ENCODE measurements at places on chromosomes 3 and 15.

DNA sequence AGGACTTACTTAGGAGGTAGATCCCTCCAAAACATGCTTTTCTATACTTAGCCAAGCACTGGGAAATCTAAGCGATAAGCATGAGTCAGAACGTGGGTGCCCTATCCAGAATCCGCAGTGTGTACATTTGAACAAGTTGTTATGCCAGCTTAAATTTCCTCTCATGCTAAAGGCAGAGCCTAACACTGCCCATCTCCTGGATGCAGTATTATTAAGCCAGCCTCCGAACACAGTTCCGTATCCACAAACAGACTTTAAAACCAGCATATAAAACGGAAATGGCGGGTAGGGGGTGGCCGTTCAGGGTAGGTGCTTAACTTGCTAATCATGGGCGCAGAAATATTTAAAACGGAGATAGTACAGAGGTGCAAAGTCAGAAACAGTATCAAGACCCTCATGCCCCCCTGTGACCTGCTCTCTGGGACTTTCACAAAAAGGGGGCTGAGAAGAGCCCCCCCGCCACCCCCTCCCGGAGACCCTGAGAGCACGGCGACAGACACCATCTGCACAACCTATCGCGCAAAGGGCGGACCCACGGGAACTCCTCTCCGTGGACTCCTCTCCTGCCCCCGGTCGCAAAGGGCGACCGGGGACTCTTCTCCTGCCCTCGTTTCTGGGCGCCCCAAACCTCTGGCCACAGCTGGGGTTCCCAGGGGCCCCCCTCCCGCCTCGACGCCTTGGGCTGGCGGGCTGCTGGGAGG is 889 bp upstream of the LRRIQ4 start:
- peak; percentile 82 for DNase-seq

DNA sequence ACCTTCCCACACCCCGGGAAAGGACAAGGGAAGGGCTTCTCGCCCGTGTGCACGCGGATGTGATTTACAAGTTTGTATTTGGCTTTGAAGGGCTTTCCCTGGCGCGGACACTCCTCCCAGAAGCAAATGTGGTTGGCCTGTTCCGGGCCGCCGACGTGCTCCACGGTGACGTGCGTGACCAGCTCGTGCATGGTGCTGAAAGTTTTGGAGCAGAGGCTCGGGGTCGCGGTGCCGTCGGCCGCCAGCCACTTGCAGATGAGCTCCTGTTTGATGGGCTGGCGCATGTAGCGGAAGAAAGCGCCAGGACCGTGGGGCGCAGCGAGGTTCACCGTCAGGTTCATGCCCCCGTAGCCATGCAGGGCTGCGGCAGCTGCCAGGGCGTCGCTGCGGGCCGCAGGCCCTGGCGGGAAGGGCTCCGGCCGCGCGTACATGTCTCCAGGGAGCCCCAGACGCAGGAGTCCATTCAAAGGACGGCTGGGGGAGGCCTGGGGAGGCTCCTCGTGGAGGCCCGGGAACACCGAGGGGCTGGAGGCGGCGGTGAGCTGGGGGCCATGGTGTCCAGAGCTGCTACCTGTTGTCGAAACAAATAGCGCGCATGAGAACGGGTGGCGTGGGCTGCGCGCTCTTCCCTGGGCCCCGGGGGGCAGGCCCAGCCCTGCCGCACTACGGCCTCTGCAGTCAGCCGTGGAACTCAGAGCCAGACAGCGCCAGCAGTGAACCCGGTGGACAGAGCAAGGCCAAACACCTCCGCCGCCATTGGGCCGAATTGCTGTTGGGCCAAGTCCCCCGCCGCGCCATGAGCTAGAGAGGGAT is 10.2 kb downstream of the ZIC4 start:
- DNase-seq = no peak

DNA sequence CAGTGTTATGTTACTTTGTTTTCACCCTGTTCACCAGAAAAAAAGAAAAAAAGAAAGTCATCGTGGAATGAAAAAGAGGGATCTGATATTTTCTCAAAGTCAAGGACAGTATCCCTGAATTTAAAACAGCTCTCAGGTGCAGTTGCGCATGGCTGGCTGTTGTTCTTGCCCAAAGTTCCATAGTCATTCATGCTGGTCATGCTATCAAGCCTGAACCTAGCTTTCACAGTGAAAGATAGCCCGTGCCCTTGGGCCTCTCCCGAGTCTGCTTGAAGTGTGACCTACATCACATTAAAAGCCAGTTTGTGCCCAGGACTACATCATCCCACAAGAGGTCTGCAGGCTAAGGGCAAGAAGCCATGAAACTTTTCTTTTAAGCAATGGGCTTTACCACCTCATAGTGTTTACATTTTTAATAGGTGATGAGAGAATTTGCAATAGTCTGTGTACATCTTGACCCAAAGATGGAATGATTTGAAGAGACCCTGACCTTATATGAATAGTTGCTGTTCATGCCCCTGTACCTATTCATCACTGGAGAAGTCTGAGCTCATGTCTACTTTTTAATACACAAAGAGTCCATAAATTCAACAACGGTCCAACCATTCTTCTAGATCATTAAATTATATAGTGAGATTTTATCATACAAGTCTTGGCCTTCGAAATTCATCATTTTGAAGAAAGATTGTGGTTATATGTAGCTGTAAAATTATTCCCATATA is 522.5 kb upstream of the MCTP2 start:
- no peak for DNase-seq

DNA sequence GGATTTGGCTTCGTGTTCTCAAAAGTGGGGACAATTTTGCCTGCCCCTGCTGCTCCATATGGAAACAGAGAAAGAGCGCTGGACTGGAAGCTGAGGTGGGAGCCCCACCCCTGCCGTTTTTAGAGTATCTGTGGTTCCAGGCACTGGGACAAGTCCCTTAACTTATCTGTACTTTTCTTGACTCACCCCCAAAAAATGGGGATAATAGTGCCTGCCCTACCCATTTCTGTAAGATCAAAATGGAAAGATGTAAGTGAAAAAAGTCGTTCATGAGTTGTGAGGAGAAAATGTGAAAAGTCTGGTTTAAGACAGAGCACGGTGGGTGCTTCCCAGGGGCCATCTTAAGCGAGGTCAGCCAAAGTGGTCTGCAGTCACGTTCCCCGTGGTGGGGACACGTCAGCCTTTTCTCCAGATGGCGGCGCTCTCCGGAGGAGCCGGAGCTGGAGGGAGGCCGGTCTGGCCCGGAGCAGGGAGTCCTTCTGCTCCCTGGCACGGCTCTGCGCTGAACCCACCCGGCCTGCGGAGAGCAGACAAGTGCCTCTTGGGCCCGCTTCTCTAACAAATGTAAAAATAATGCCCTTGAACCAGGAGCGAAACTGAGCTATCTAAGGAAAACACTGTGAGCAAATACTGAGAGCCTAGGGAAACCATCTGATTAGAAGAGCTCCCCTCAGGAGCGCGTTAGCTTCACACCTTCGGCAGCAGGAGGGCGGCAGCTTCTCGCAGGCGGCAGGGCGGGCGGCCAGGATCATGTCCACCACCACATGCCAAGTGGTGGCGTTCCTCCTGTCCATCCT is at the start of gene CLDN18:
Gene CLDN18 (plus strand): TSS at position 690 of the 797 bp plus-strand sequence. CDS start 61 bp downstream, at position 751.
- DNase-seq = no peak

GRCh38 chr15:74291101-74292071 is 55.3 kb downstream of the CCDC33 start:
- peak; percentile 60 for DNase-seq

GRCh38 chr3:114217266-114217665 is 20.1 kb downstream of the ZNF80 start:
- DNase-seq = no peak

- peak; percentile 70 for DNase-seq
Observed at GRCh38 chr3:174937478-174937877, 78.3 kb downstream of the NAALADL2 start.

- DNase-seq = no peak
Observed at GRCh38 chr3:42019144-42019952, 57.4 kb upstream of the ULK4 start.

- no peak for DNase-seq
Observed at GRCh38 chr3:187257471-187257870, 34.1 kb downstream of the MASP1 start.

GRCh38 chr3:158086361-158086760 is 19.9 kb downstream of the SHOX2 start:
- no peak for DNase-seq

DNA sequence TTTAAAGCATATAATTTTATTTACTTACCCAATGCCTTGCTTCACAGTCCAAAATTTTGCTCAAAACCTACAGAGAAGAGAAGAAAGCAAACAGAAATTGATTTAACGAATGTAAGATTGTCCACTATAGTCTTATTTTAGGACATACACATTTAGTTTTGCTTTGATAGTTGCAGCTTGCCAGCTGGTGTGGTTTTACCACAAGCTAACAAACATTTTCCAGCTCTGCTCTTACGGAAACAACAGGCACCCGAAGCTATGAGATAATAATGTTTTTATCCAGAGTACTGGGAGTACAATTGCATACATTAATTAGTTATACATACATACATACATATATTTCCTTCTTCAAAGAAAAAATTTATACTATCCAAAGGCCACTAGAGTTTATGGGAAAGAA is 10.4 kb downstream of the BCL6 start:
- no peak for DNase-seq

GRCh38 chr3:173583496-173583895 is 186.0 kb downstream of the NLGN1 start:
- no peak for DNase-seq

- DNase-seq = no peak
Observed at GRCh38 chr3:52532838-52533622, 627 bp downstream of the NT5DC2 start.

GRCh38 chr3:39415983-39416382 is 9.5 kb downstream of the RPSA start:
- no peak for DNase-seq

DNA sequence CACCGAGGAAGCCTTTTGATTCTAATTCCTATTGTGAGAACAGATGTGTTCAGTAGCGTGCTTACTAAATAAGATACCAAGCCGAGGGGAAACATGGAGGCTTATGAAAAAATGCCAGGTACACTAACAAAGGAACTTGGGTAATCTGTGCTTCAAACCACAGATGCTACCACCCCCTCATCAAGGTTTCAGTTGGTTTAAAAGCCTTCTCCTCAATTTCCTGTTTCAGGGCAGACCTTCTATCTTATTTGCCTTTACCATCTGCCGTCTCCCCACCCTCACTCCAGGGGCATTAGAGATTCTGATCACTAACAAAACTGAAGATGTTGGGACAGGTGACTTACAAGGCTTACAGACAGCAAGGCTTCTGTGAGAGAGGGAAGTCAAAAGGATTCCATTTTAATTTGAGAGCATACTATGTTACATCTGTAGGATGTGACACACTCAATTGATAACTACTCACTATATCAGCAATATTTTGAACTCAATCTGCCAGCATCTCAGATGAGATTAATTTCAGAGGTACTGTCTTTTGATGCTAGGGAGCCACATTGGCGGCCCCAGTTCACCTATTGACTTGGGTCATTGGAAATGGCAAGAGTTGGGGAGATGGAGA is 60.6 kb upstream of the PLCL2 start:
- DNase-seq = no peak

DNA sequence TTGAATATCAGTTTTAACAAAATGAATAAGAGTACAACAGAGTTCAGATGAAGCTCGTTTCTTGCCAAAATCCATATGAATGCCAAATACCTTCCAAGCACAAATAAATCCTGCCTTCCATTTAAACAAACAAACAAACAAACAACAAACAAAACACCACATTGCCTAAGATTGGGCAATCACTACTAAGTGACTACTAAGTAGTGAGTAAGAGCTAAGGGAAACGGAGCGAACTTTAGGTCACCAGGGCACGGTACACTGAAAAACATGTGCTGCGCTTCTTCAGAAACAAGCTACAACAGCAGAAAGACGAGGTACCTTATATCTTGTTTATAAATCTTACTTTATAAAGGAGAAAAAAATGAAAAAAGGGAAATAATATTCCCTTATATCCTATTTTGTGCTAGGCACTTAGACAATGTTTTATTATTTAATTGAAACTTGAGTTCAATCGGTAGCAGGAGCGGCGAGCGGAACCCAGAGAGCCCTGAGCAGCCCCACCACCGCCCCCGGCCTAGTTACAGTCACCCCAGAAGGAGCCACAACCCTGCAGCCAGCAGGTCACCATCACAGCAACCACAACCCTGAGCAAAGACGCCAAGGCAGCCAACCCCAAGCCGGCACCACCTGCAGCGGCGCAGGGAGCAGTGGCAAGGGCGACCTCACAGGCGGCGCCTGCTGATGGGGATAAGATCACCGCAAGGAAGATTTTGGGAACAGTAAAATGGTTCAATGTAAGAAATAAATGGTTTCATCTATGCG is 216.9 kb downstream of the ZBTB20 start:
- peak; percentile 49 for DNase-seq

GRCh38 chr3:57978316-57978715 is 29.9 kb upstream of the FLNB start:
- no peak for DNase-seq

DNA sequence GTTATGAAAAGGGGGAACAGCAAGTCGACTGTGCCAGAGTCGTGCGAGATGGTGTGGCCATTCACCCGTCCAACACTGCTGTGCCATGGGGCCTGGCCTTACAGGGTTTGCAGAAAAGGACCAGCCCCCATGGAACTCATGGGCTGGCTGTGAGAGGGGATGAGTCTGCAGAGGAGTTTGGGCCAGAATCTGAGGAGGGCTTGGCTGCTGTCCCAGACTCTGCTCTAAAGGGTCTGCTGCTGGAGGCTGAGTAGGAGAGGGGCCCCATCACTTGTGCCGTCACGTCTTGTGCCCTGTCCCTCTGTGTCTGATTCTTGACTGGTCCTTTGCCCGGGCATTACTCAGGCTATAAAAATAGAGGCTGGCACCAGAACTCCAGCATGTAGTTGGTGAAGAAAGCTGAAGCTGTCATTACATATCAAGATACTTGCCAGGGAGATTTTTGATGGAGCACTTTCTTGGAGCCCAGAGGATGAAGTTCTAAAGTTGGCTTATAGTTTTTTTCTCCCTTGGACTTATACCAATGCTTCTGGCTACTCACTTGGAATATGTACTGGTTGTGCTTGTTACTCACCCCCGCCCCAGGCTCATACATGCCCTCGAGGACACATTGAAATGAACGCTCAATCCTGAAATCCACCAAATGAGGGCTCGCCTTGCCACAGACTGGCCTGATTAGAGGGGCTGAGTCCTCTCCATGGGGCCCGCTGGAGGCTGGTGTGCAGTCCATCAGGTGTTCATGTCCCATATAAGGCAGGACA is 10.2 kb downstream of the PXYLP1 start:
- peak; percentile 58 for DNase-seq

DNA sequence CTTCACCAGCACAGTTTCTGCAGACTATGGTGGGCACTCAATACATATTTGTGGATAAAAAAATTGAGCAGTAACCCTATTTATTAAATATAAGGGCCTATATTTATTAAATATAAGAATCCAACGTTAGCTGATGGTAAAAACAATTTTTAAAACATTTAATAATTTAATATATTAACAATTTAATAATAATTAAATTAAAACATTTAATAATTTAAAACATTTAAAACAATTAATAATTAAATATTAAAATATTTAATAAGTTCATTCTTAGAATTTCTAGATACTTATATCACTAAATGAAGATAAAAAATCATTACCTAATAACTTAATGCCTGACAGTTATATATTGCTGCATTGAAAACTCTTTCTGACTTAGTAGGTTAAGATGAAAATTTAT is 880.2 kb upstream of the EPHA6 start:
- no peak for DNase-seq

GRCh38 chr3:188223936-188224335 is 70.0 kb downstream of the LPP start:
- DNase-seq = no peak

Measured in fibroblast of mammary gland (primary cell).